Activated CD4-positive, alpha-beta T cell treated with anti-CD3 and anti-CD28 coated beads for 4 hours (primary cell): ENCODE measurements at places on chromosomes 3 and 15.

DNA sequence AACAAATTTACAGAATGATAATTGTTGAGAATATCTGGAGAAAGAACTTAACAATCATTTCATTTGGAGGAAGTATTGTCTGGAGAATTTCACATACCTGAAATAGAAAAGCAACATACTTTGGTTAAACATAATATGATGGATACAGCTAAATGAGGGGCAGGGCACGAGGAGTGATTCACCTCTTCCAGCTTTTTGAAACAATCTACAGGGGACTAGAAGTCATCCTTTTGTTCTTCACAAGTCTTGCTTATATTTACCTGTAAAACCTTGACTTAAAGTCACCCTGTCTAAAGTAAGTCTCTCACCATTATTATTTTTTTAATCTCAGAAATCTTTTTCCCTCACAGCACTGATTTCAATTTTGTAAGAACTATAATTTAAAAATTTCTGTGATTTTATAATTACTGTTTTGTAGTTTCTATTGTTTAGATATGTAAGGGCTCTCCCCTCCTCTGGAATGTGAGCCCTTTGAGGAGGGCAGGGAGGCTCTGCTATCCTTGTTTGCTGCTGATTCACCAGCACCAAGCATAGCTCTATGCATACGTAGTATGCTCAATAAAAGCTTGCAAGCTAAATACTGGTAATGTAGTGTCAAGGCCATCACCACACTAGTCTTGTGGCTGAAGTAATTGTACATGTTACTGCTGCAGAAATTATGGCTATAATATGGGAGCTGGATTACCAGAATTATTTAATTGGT, 193.9 kb upstream of the THRB start:
- DNase-seq: no peak

DNA sequence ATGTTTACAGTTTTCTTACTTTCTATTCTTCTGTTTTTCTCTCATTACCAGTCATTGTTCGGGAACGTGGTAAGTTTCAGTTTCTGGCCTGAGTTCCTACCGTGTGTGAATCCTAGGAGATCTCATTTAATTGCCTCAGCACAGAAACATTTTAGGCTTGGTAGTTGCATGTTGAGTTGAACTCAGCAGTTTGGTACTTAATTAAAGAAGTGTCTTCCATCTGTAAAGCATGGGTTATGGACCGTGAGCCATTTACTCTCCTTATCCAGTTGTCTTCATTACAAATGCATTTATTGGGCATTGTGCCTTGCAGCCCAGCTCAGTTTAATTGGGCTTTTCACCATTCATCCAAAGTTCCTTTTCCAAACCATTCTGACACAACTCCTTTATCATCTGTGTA, 142.1 kb upstream of the CHRM5 start:
- no peak for DNase-seq

DNA sequence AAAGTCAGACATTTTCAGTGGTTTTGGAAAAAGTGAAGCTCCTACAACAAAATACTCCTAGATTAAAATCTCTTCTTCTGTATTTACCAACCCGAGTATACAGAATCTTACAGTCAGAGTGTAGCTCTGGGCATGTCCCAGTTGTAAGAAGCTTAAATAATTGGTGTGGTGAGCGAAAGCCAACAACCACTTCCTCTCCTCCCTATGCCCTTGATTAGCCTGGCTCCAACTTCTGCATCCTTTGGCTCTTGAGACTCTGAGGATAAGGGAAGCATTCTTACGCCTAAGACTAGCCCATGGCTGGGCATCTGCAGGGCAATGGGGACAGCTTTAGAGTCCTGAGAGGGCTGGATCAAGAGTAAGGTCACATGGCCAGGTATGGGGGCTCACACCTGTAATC, 25.5 kb downstream of the RFT1 start:
- DNase-seq: no peak

DNA sequence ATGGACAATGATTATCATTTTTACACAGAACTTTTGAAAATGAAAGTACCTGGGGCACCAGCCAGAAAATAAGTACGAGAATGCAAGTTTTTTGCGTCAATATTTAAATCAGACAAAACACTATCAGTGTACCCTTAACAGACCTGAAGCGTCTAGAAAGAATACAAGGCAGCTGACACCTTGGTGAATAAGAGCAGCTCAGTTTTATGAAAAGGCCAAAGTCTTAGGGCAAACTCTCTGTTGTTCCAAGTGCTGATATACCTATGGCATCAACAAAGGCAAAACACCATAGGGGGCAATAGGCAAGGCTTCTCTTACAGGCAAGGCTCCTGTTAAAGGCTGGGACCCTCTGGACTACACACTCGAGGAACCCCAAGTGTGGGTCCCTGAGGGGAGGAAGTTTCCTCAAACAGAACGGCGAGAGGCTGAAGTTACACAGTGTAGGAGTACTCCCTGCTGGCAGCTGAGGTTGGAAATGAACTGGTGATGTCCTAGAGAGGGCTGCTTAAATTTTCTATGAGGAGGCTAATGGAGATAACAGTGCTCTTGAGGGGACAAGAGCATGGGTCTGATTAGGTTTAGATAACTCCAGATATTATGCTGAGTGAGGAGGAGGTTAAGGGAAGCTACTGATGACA, 291.0 kb downstream of the TIGIT start:
- DNase-seq: no peak

DNA sequence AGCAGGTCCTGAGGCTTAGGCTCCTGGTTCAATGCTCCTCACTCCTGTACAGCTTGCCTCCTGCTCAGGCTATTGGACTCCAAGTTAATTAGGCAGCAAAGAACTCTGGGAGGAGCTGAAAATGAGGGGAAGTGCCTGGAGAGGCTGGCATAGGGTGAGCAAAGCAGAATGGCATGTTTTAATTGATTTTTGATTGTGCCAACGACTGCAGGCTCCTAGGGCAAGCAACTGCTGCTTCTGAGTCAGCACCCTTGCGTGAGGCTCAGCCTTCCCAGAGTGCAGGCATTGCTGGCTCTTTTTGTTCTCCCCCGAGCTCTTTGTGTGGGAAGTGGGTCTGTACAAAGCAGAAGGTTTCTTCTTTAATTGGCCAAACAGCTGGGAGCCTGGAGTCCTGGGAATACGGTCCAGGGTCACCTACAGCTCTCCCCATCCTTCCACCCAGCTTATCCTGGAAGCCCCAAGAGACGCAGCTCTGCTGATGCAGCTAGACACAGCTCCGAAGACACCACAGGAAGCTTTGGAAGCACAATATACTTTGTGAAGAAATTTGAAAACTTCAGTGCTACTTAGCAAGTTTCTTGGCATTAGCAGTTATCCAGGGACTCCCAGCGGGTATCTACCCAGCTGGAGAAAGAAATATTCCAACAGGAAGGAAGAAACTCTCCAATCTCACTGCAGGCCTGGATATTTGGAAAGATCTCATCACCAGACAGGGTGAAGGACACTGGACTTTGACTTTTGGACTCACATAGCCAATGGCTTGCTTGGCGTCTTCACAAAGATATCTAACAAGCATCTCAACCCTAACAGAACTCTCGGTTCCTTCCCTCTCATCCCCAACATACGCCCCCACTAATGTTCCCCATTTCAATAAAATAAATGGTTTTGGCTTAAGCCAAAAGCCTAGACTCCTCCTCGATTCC, 76.8 kb downstream of the BDH1 start:
- DNase-seq: no peak

DNA sequence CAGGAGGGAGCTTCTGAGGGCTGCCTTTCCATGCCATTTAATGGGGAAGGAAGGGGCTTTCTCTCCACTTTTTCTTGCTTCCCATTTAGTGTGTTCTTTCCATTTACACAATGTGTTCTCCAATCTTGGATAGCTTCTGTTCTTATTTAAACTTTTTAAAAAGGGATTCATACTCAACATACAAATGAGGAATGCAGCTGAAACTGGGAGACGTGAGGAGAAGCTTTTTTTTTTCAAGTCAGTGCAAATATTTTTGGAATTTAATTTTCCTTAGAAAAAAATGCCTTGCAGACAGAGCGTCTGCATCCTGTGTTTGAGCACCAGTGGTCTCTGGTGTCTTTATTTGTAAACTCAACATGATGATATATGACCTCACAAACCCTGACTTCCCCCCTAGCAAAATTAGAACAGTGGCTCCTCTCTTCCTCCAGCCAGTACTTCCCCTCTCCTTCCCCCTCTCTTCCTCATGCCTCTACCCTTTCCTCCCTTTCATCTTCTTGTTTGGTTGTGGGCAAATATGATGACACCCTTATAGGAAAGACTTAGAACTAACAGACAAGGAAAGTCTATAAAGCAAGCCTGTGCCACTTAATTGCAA, 48.1 kb upstream of the PCSK6 start:
- DNase-seq: no peak

- DNase-seq: no peak
Measured at GRCh38 chr3:81465510-81466200, 295.8 kb downstream of the GBE1 start.

- peak; percentile 76 for DNase-seq
Measured at GRCh38 chr15:31347067-31347975, 20.7 kb downstream of the KLF13 start.

GRCh38 chr3:114800272-114801031, 346.6 kb downstream of the ZBTB20 start:
- no peak for DNase-seq

GRCh38 chr3:174251681-174252080, 607.5 kb upstream of the NAALADL2 start:
- DNase-seq: no peak

- DNase-seq: no peak
Measured at GRCh38 chr3:4340411-4341335, 37.5 kb downstream of the SETMAR start.

- DNase-seq: no peak
Measured at GRCh38 chr3:129612534-129613366, 6.3 kb upstream of the PLXND1 start.

DNA sequence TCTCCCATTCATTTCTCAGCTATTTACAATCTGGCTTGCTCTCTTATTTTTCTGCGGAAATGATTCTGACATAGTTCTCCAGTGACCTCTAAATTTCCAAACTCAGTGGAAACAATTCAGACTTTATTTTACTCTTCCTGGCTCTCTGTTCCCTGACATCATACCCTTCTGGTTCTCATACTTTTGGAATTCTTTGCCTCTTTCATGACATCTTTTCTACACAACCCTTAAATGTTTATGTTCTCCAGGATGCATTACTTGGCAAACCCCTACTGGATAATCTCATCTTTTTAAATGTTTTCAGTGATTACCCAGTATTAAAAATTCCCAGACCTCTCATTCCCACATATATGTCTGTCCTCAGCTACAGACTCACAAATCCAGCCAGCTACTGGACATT, 23.9 kb upstream of the PLSCR4 start:
- DNase-seq: no peak
